Gastroesophageal sphincter (tissue), 4 donors: ENCODE measurements at places on chromosomes 7 and 10. TPM values are rescaled to one million over a fixed set of nuclear protein-coding genes. Genes with fewer than 3 reads are reported as not detected.

- ATAC-seq = no peak
Measured at GRCh38 chr10:13453896-13454295, 74.9 kb downstream of the BEND7 start.

MAT1A gene
- total RNA-seq = not detected

GRCh38 chr7:17150018-17150417, 148.4 kb upstream of the AHR start:
- no peak for ATAC-seq

ATOH7 gene
- not detected for total RNA-seq

DNA sequence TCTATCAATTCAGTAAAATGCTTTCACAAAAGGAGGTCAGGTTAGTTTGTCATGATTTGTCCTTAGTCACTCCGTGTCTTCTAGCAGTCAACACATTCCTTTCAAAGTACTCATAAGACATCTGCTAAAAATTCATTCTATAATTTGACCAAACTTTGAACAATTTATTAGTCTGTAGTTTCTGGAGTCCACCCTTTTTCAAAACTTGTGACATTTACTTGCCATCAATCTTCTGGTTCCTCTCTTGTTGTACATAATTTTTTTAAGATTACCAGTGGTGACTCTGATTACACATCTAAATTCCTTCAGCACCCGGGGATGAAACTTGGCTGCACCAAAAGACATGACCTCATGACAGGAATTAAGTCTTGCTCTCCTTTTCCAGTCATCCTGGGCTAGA, 130.1 kb downstream of the NEBL start:
- peak; percentile 63 for ATAC-seq

DNA sequence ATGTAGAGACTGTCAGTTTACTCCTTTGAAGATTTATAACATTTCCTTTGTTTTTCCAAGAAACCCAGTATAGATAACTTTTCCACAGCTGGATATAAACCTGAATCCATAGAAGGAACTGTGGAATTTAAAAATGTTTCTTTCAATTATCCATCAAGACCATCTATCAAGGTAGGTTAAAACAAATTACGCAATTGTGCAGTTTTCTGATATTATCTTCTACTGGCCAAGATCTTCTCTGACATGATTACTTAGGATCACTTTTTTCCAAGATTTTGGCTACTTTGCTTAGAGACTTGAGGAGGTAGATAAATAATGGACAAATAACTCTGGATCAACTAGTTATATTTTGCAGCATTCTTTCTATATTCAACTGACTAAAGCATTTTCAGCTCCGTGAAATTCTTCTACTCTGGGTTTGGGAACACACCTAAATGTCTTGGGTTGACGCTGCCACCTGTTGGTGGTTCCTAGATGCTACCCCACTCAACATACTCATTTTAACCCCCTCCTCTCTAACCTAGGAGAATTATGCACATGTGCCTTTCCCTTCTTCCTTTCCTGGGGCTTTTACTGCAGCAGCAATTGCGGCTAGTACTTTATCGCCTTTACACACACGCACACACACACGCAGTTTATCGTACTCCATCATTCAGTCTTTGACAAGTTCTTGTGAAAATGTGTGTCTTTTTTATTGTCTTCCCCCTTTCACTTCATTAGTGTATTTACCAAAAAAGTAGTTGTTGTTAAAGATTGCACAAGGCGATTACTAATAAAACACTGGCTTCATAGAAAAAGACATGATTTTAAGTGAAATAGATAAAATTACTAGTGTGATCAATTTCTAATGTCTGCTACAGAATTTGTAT, 32.7 kb downstream of the ABCB5 start:
- ATAC-seq = no peak

DNA sequence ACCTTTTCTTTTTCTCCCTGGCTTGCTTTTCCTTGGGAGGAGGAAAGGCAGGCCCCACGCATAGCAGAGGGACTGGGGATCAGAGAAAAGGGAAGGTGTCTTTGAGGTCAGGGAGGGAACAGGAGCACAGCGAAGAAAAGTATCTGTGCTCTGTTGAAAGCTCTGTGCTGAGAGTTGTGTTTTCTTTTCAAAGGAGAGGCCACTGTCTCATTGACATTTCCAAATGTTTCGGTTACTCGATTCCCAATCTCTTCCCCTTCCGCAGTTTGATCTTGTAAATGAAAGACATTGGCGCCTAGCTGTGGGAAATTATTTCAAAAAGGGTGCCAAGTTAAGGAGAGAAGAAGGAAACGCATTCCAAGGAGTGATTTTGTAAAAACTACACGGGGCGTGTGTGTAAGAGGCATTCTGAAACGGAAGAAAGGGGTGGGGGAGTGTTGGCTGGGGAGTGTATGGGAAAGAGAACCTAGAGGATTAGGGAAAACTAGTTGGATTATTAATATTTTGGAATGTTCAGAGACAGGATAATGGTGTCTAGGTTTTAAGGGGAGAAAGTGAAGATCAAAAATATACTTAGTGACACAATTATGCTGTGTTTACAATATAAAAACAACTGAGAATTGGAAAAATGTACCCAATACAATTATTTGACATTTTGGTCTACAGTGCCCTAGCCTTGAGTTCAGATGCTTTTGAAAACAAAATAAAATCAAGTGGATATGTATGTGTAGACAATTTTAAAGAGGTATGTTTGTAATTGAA, 708 bp downstream of the KLHDC10 start:
- peak; percentile 4 for ATAC-seq

DNA sequence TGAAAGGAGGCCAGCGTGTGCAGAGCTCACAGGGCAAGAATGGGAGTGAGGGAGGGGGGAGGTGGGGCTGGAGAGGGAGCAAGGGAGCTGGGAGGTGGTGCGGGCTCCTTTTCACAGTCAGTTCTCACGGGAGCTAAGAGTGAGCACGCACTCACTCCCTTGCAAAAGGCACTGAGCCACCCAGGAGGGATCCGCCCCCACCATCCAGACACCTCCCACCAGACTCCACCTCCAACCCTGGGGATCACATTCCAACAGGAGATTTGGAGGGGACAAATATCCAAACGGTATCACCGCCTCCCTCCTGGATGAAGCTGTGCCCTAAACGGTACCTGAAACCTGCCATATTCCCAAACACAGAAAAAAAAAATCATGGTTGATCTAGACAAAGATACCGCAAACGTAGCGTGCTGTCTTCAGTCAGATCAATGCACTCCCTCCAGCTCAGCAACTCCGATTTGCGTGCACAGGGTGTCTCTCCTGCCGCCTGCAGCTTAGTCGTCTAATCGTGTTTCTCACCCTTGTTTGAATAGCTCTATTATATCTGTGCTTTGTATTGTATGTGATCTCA, 20.3 kb upstream of the PRKAG2 start:
- ATAC-seq = no peak

KIF20B gene
- 2.4 TPM for total RNA-seq

ADO gene
- 23.8 TPM for total RNA-seq

THSD7A gene
- total RNA-seq = 3.3 TPM

GRCh38 chr7:55593515-55594318, 21.4 kb upstream of the VOPP1 start:
- ATAC-seq = peak; percentile 56

- no peak for ATAC-seq
Measured at GRCh38 chr10:18209241-18209640, 69.0 kb downstream of the CACNB2 start.

DRGX gene
- not detected for total RNA-seq

DNA sequence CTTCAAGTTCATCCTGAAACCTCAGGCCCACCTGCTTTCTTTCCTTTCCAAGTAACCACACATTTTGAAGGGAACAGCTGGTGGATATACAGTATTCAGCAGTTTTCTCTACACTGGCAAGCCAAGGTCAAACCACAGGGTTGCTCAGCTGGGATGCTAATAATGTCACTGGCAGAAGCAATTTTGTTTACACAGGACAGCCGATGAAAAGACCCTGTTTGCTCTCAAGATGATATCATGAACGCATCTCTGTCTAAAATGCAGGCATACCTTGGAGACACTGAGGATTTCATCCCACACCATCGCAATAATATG, 186.2 kb downstream of the USP6NL start:
- no peak for ATAC-seq

DNA sequence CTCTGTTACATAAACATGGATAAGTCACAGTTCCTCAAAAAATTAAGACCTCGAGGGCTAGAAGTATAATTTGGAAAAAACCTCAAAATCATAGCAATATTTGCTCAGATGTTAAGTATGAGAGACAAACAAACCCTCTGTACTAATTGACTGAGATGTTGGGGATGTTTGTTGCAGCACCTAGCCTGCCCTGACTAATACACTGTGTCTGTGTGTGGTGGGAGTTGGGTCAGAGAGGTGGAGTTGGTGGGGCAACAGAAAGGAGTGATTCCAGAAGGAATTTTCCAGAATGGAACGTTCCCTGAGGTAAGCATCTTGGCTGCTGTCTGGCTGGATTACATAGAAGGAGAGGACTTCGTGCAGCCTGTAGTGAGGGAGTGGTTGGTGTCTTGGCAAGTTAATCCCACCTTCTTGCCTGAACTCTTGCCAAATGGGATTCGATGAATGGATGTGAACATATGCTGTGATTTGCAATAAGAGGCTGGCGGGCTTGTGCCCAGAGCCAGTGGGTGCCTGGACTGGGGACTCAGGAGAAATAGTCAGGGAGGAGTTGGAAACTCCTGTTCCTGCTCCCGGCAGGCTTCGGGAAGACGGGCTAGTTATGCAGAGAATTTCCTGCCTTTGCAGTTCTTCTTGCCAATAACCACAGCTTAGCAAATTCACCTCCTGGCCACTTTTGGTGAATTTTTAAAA, 9.3 kb upstream of the FAM180A start:
- peak; percentile 49 for ATAC-seq

- no peak for ATAC-seq
Measured at GRCh38 chr10:120394446-120394845, 62.6 kb upstream of the PLPP4 start.

P4HA1 gene
- 25.2 TPM for total RNA-seq

GRCh38 chr10:44745920-44746319, 165.2 kb upstream of the TMEM72 start:
- ATAC-seq = no peak

CASP2 gene
- 10.1 TPM for total RNA-seq

- ATAC-seq = no peak
Measured at GRCh38 chr7:28754447-28754846, 203.7 kb downstream of the TRIL start.

- ATAC-seq = no peak
Measured at GRCh38 chr7:145031162-145031561, 195.3 kb upstream of the TPK1 start.

DNA sequence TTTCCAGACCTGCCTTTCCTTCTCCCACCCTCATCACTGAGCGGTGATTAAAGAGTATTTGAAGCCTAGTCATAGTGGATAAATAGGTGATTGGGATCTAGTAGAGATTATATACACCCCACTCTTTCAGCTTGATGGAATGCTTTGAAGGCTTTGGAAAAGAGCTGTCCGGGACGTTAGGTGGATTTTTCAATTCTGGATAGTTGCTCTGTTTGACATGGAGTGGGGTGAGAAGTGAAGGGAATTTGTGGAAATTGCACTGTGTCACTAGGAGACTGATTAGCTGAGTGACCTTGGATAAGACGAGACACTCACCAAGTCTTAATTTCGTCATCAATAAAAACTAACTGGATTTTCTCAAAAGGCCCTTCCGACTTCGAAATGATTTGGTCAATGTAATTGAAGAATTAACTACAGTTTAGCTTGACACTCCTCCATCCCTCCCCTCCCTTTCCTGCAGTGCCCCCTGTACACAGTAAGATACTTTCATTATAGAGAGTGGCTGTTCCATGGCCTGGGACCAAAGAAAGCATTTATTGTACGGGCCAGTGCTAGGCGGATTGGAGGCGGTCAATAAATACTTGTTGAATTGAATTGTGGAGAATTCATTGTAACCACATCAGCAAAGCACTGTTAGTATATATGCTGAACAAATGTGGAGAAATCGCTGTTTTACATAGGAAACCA, 962 bp downstream of the ZKSCAN1 start:
- ATAC-seq = no peak

DNA sequence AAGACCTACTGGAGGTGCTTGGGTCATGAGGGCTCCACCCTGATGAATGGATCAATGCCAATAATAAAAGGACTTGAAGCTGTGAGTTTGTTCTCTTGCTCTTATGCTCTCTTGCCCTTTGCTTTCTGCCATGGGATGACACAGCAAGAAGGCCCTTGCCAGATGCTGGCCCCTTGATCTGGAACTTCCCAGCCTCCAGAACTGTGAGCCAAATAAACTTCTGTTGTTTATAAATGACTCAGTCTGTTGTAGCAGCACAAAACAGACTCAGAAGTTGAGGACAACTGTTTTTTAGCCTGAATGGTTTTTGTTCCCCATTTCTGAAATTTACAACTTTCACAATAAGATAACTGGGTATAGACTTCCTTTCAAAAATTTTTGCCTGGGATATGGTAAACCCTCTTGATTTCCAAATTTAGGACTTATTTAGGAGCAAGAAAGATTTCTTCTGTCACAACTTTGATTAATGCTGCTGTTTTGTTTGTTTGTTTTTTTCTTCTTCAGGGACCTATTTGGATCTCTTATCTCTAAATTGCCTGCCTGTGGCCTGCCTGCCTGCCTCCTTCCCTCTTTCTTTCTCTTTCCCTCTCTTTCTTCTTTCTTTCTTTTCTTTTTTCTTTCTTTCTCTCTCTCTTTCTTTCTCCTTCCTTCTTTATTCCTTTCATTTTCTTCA, 12.1 kb downstream of the ENTPD1 start:
- ATAC-seq = peak; percentile 60

DNA sequence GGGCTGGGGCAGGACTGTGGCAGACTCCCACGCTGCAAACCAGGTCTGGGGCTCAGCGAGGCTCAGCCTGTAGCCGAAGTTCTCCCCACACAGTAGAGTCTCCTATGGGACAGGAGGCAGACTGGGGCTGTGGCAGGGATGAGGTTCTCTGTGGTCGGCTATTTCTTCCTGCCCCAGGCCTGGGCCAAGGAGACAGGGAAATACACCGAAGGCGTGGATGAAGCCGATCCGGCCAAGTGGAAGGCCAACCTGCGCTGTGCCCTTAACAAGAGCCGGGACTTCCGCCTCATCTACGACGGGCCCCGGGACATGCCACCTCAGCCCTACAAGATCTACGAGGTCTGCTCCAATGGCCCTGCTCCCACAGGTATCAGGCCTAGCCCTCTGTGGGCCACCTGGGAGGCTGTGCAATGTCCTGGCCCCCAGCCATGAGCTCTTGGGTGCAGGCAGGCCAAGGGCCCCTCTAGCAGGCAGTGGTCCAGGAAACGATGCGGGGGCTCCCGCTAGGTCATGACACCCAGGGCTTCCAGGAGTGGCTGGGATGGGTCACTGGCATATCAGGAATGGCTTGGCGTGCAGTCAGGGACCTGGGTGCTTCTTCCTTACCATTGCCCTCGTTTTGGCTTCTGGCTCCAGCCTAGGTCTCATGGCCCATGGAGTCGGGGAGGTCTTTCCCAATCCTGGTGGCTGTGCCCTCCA, 8.1 kb downstream of the IRF5 start:
- no peak for ATAC-seq

HOXA7 gene
- 0.85 TPM for total RNA-seq

DNA sequence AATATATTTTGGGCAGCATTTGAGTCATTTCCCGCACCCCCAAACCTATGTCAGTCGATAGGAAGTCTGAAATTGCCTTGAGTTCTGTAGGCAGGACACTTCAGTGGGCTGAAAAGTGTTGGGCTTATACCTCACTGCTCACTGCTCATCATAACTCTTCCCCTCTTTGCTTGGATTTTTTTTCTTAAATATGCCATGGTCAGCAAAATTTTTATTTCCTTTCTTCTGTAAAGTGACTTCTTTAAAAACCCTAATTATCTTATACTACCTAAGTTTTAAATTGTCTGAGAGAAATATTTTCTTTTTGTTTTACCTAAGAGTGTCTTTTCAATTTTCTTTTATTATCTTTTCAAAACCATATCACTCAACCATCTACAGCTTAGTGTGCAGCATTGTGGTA, 129.2 kb downstream of the KIF20B start:
- no peak for ATAC-seq
